ENCODE measurements at places on chromosomes 11 and 22.

GRCh38 chr22:41048791-41049717, 43.3 kb upstream of the EP300 start:
- DNase-seq = peak; percentile 9

- no peak for DNase-seq
Observed at GRCh38 chr11:96035740-96036078, 111.8 kb upstream of the MTMR2 start.

DNA sequence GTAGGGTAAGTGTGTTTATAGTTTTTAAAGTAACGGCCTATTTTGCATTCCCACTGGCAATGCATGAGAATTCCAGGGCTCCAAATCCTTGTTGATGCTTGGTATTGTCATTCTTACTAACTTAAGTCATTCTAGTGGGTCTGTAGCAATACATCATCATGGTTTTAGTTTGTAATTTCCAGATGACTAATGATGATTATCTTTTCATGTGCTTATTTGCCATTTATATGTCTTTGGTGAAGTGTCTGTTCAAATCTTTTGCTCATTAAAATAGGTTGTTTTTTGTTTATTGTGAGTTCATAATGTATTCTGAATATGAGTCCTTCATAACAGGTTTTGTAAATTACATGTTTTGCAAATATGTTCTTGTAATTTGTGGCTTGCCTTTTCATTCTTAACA, 31.2 kb downstream of the MTMR3 start:
- DNase-seq = no peak

GRCh38 chr11:34665077-34665835, 44.4 kb downstream of the EHF start:
- DNase-seq = no peak

DNA sequence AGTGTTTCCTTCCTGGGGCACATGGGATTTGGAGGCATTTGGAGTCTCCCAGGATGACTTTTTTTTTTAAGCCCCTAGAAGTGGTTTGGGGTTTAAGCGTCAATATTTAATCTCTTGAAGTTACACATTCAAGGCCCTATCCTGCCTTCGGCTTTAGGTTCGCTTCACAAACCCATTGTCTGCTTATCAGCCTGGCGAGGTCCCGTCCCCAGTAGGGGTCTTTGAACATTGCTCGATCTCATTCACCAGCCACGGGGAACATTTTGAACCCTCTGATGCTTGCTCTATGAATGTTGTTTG, 75.9 kb downstream of the KCNQ1 start:
- no peak for DNase-seq

Data from activated naive CD4-positive, alpha-beta T cell treated with anti-CD3 and anti-CD28 coated beads for 36 hours (primary cell).